LoVo (cell line): ENCODE measurements at places on chromosomes 4 and X.

DNA sequence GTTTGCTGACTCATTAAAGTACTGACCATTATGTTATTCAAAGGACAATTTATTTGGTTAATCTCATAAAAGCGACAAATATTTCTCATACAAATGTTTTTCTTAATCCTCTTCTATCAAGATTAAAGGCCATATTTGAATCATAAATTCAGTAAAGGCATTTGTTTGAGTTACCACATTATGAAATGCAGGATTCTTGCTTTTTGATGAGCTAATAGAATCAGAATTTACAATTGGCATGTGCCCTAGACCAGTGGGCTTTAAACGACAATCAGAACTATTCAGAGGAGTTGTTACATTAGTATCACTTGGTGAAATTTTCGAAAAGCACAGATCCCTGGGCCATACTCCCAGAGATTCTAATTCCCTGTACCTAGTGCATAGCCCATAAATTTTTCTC lies 55.3 kb downstream of the KLHL4 start:
- no peak for DNase-seq

DNA sequence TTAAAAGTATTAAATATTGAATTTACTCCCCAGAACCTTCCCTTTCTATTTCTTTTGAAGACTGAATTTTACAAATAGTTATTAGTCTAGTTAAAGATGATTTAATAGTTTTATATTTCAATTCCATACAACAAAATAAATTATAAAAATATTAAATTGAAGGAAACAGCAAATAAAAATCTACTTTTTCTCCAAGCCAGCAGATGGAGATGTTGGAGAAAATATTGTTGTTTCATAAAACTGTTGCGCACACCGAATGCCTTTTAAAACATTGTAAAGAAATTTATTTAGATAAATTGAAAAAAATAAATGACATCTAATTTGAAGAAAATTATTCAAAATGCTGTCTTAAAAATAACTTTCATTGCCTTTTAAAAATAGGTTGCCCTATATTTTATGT lies 5.5 kb downstream of the GRIA2 start:
- no peak for DNase-seq

GRCh38 chr4:17930256-17930655 lies 91.3 kb downstream of the LCORL start:
- no peak for DNase-seq

- DNase-seq: no peak
Measured at GRCh38 chr4:87950936-87951511, 24.5 kb upstream of the SPP1 start.

- no peak for DNase-seq
Measured at GRCh38 chr4:119490335-119490734, 138.3 kb downstream of the PDE5A start.

GRCh38 chr4:83724485-83725335 lies 188.8 kb downstream of the GPAT3 start:
- DNase-seq: no peak

- no peak for DNase-seq
Measured at GRCh38 chrX:40192196-40192595, 94.4 kb upstream of the BCOR start.

DNA sequence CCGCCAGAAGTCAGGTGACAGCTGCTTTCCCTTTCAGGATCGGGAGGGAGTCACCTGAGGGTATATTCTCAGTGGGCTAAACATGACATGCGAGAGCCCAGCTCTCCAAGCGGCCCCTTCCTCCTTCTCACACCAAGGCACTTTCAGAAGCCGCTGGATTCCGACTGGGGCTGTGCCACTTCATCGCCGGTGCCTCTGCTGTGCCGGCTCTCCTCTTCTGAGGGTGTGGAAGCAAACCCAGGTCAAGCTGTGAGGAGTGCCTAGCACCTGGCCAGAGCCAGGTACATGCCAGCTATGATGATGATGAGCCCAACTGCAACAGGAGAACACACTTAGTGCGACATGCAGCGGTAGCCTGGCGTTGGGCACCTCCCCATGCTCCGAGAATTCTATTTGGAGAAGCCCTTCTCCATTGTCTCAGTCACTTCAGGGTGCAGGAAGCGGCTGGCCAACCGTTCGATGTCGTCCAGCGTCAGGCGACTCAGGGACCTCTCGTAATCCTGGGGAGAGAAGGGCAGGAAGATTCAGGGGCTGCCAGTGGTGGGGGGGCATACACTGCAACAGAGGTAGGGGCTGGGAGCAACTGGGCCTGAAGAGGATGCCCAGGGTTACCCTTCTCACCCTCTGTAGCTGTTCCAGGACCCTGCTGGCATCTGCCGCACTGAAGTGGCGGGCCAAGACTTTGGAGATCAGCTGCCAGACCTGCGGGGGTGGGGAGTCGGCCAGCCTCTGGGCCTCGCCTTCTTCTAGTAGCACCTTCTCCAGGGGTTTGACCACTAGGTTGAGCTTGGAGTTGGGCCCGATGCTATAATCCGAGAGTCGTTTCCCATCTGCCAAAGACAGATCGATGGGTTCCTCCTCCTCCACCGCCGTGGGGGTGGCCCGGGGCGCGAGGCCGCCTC lies 1.0 kb downstream of the UBL4A start:
- DNase-seq: no peak

DNA sequence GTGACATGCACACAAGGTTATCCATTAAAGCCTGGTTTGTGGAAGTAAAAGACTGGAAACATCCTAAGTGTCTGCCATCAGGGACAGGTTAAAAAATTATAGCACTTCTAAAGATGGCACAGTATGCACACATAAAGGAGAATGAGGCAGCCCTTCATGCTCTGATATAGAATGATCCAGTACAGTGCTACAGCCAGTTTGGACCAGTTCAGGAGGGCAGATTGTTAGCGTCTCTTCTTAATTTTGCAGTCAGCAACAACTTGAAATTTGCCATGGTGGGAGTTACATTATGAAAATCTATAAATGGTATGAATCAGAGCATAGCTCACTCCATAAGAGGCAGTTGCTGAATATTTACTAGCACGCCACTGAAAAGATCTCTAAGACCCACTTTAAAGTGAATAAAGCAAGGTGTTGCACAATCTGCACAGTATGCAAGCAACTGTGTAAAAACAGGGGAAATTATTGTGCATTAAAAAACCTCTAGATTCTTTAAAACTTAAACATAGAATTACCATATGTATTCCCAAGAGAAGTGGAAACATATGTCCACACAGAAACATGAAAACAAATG lies 20.3 kb upstream of the SOD3 start:
- no peak for DNase-seq

DNA sequence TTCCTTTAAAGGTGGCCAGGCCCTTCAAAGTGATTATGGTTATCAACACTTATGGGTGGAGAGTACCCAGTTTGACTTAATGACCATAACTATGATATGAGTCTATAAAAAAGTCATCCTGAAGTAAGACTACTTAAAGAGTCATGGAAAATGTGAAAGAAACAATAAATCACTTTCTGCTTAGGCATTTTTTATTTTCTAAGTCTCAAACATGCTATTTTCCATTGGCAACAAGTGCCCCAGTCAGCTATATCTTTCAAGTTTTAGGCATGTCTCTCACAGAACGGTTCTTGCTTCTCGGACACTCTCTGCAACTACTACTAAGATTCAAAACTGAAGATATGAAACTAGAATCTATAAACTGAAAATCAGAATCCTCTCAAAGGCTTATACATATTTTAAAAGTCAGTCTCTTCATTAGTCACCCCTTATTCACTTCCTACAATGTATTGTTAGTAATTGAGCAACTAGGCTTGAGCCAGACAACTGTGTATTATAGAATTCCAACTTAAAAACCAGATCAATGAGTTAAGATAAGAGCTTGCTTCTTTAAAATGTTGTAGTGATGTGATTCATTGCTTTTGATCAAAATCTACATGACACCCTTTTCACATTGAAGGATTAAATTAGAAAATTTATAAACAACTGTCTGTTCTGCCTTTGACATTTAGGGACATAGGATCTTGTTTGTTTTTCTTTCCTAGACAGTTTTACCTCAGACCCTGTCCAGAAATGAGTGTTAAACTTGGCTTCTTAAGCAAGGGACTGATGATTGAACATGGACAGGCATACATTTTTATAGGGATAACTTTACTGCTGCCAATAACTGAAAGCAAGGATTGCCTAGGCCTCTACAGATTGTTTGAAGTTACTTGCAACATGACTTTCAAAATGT lies 2.9 kb downstream of the ANTXR2 start:
- no peak for DNase-seq

GRCh38 chr4:111269439-111269838 lies 646.6 kb upstream of the PITX2 start:
- DNase-seq: peak; percentile 12

- no peak for DNase-seq
Measured at GRCh38 chr4:8230033-8230432, 30.9 kb downstream of the SH3TC1 start.

- no peak for DNase-seq
Measured at GRCh38 chrX:36986231-36986630, 21.9 kb upstream of the FAM47C start.

DNA sequence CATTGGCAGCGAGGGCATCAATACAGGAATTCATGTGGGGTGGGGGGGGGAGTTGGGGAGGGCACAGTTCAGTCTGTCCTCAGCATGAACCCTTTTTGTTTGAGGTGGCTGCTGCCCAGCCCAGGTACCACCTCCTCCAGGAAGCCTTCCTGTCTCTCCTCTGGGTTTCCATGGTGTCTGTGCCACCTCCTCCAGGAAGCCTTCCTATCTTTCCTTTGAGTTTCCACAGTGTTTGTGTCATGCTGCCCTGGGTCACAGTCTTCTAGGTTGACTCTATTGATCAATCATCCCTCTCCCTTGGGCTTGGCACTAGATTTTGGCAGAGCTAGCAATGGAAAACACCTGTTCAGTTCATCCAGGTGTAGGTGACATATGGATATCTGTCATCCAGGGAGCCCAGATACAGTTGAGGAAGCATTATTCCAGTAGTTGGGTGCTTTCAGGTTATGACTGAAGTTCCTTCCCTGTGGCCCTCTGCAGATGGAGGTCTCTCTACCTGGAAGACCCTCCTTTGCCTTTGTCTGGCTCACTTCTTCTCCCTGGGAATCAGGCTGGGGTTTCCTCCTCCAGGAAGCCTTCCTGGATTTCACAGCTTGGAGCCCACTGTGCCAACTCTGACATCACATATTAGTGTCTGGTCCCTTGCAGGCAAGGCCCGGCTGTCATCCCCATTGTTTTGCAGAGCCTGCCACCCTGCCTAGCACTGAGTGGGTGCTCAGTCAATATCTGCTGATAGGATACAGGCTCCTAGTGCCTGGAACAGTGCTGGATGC lies 96.6 kb downstream of the SORCS2 start:
- DNase-seq: no peak

- peak; percentile 35 for DNase-seq
Measured at GRCh38 chr4:6362896-6363295, 93.2 kb downstream of the WFS1 start.

GRCh38 chr4:184860018-184860779 lies 34.4 kb upstream of the ACSL1 start:
- DNase-seq: no peak

DNA sequence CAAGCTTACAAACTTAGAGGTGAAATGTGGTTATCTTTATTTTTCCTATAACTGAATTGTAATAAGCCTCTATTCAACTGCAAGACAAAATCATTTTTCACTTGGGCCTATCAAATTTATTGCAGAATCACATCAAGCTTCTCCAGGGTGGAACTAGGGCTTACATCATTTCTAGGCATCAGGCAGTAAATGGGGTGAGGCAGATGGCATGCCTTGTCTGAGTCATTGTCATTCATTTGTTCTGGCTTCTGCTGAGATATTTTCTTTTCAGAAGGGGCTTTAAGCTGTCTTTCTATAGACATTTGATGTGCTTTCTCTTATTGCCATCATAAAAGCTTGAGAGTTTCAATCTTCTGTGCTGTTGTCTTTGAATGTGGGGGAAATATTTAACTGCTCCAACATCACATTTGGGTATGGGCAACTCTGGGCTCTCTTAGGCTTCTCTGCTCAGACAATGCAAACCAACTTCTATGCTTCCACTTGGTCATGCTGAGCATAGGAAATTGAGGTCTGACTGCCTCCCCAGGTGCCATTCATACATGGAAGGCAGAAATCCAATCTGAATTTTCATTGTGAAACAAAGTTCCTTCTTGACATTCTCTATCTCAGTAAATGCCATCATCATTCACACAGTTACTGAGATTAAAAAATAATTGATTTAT lies 225.8 kb upstream of the GIMD1 start:
- no peak for DNase-seq

- no peak for DNase-seq
Measured at GRCh38 chrX:154481195-154481594, 2.1 kb upstream of the LAGE3 start.

DNA sequence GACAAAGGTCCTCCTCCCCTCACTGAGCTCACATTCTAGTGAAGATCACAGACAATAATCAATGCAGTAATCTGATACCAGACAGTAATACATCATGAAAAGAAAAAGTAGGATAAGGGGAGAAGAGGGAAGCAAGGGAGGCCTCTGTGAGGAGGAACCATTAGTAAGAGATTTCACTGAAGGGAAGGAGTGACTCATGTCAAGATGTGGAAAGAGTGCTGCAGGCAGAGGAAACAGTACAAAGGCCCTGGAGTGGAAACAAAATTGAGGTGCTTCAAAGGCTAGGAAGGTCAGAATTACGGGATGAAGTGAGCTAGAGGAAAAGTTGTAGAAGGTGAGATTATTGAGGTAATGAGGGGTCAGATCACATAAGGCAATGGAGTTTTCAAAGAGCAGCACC lies 38.1 kb downstream of the LAMTOR3 start:
- no peak for DNase-seq

DNA sequence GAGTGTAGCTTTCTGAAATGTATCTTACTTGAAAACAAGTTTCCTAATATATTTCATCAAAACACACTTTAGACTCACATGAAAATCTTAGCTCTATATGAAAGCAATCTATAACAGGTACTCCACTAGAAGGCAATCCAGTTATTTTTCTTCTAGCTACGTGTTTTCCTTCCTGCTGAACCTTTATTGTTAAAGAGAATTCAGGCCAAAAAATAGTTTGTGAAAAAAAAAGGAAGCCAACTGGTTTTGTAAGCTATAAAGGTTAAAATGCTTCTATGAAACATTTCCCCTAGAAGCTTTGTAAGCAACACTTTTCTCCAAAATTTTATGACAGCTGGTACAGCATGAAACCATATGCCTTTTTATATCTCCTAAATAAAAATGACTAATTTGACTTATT lies 304.7 kb upstream of the DIAPH2 start:
- DNase-seq: no peak

GRCh38 chrX:41308884-41309647 lies 24.9 kb upstream of the DDX3X start:
- DNase-seq: no peak

DNA sequence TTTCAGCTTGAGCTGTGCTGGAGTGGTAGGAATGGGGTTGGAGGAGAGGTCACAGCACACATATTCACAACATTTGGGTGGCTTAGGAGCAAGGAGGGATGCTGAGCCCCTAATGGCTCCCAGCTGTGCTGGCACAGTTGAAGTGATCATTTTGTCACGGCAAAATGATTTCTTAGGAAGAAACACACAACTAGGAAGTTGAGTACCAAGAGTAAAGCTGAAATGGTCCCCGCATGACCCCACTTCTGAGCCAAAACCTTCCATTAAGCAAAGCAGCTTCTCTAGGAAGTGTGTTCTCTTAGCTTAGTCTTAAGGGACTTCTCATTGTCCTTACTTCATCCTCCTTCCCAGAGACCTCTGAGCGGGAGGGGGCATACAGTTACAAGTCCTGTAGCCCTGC lies 12.6 kb downstream of the CAPN6 start:
- no peak for DNase-seq
